ENCODE measurements at places on chromosomes 11 and 22. TPM values are rescaled to one million over a fixed set of nuclear protein-coding genes. Genes with fewer than 3 reads are reported as not detected.
A peak's percentile ranks its signal among the peaks of the same experiment; 100 is the strongest.

Gene HBB
- 0.45 TPM for total RNA-seq

Gene CBLIF
- total RNA-seq = not detected

Gene C11orf42
- not detected for total RNA-seq

Gene CYTH4
- 138 TPM for total RNA-seq

Gene YPEL4
- 7.3 TPM for total RNA-seq

- H3K4me1 ChIP-seq = peaks cover 69% of the 10 kb centered on the region
- no peak for DNase-seq
- H3K36me3 ChIP-seq = peaks cover 2% of the 10 kb centered on the region
- H3K4me3 ChIP-seq = peak overlapping the region; percentile 51
- peak overlapping the region; percentile 83 for H3K27ac ChIP-seq
Measured at GRCh38 chr11:47395223-47396048, 13.0 kb upstream of the SLC39A13 start.

- no peak overlapping the region for H3K4me3 ChIP-seq
- no peak overlapping the region for H3K27ac ChIP-seq
- no peak for DNase-seq
- H3K36me3 ChIP-seq = no peaks in the 10 kb centered on the region
Measured at GRCh38 chr11:35134403-35135148, 4.4 kb upstream of the CD44 start.

DNA sequence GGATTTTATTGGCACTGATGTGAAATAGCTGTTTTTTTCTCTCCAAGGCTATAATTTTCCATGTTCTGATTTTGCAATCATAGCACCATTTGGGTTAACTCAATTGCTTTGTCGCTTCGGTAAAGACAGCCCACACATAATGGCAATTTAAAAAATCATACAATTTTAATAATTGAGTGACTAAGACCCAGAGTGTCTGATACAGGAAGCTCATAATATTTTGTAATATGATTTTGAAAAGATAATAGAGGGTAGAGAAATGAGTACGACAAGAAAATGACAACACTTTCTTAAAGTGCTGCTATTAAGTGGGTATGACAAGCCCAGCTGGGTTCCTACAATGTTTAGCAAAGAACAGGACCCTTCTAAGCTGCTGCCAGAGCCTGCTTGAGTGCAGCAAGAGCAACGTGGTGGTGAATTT is 439.1 kb downstream of the METTL15 start:
- no peak overlapping the region for H3K27ac ChIP-seq
- no peak overlapping the region for H3K4me3 ChIP-seq
- H3K36me3 ChIP-seq = no peaks in the 10 kb centered on the region
- H3K4me1 ChIP-seq = no peaks in the 10 kb centered on the region
- DNase-seq = no peak
- H3K27me3 ChIP-seq = no peaks in the 10 kb centered on the region

DNA sequence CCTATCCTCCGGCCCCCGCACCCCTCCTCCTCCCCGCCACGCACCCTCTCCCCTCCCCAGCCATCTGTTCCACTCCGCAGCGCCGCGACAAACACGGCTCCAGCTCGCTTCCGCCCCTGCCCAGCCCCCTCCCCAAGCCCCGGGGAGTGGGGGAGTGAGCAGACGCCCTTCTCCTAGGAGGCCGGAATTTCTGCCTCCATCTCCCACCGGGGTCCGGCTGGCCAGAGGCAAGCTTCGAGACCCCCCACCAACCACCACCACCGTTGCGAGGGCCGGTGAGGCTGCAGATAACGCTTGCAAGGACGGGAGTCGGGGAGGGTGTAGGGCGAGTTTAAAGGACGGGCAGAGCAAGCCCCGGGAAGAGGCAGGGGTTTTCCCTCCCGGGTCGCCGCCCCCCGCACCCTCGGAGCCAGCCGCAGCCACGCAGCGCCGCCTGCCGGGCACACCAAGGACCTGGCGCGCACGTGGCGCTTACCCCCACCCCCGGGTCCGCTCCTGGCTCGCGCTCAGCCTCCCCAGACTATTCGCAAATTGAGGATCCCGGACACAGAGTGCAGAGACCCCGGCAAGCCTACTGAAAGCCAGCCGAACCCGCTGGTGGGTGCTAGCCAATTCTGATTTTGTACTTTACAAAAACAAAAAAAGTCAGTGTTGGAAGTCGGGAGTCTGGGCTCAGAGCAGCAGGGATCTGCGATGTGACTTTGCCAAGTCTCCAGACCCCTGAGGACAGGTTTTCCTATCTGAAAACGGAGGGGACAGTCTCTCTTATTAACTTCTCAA is 22.6 kb downstream of the RTN4RL2 start:
- peak overlapping the region; percentile 42 for H3K4me3 ChIP-seq
- peak; percentile 41 for DNase-seq
- peaks cover 16% of the 10 kb centered on the region for H3K27me3 ChIP-seq
- peaks cover 20% of the 10 kb centered on the region for H3K36me3 ChIP-seq

GRCh38 chr11:64721359-64721699 is 1.7 kb downstream of the NRXN2 start:
- H3K4me1 ChIP-seq = peaks cover 15% of the 10 kb centered on the region
- no peak overlapping the region for H3K4me3 ChIP-seq
- no peak for DNase-seq
- no peaks in the 10 kb centered on the region for H3K36me3 ChIP-seq
- H3K27me3 ChIP-seq = peaks cover 35% of the 10 kb centered on the region

- no peaks in the 10 kb centered on the region for H3K36me3 ChIP-seq
- peaks cover 6% of the 10 kb centered on the region for H3K27me3 ChIP-seq
- no peak overlapping the region for H3K4me3 ChIP-seq
- no peak for DNase-seq
- no peak overlapping the region for H3K27ac ChIP-seq
Measured at GRCh38 chr22:49111085-49111484, 716.6 kb downstream of the BRD1 start.

DNA sequence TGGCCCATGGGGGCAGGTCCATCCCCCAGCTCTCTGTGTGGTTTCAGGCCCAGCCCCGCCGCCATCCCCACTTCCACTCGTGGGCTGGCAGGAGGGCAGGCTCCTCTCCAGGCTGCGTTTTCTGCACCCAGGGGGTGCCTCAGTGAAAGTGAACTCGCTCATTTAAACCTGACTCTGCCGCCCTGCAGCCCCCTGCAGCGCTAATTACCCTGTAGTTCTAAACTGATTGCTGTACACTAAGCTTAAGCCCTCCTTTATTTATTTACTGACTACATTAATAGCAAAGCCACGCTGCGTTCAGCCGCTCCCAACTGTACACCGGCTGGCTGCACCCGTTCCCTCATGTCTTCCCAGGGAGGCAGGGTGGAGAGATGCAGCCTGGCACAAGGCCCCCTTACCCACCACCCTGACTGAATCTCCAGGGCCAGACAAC is 36.6 kb upstream of the NNMT start:
- DNase-seq = no peak
- no peak overlapping the region for H3K4me3 ChIP-seq
- H3K27me3 ChIP-seq = peaks cover 7% of the 10 kb centered on the region

- H3K36me3 ChIP-seq = no peaks in the 10 kb centered on the region
- no peaks in the 10 kb centered on the region for H3K4me1 ChIP-seq
- no peaks in the 10 kb centered on the region for H3K27me3 ChIP-seq
- H3K4me3 ChIP-seq = peak overlapping the region; percentile 57
- DNase-seq = no peak
Measured at GRCh38 chr22:33853200-33854097, 66.8 kb downstream of the LARGE1 start.

DNA sequence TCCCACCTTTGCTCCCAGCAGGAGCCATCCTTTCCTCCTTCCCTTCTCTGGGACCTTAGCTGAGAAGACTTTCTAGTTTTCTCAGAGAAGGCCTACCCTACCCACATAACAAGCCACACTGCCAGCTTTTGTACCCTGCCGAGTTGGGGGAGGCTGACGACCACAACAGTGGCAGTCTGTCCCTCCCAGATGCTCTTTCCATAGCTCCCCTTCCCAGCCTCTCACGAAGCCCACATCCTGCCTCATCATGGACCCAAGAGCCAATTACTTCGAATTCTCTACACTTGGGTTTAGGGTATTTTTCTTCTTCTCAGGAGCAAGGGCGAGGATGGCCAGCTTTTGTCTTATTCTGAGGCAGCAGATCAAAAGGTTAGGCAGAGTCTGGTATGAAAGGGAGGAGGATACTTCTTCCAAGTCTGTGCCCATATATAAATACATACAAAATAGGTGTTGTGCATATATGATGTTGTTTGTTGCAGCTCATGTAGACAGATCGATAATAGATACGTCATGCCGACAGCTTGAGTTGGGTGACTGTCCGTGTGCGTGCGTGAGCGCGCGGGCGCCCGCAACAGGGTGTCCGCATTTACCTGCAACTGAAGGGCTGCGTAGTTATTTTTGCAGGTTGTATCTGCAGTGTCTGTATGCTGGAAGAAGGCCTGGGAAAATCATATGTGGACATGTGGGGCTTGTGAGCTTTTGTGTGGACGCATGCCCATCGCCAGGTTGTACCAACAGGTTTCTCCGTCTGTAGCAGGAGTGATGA is 846 bp upstream of the NRGN start:
- peak overlapping the region; percentile 64 for H3K4me3 ChIP-seq
- H3K27me3 ChIP-seq = no peaks in the 10 kb centered on the region
- no peaks in the 10 kb centered on the region for H3K36me3 ChIP-seq

GRCh38 chr11:6201481-6201880 is 2.5 kb downstream of the OR52W1 start:
- no peak overlapping the region for H3K27ac ChIP-seq
- no peaks in the 10 kb centered on the region for H3K36me3 ChIP-seq
- DNase-seq = peak; percentile 47

DNA sequence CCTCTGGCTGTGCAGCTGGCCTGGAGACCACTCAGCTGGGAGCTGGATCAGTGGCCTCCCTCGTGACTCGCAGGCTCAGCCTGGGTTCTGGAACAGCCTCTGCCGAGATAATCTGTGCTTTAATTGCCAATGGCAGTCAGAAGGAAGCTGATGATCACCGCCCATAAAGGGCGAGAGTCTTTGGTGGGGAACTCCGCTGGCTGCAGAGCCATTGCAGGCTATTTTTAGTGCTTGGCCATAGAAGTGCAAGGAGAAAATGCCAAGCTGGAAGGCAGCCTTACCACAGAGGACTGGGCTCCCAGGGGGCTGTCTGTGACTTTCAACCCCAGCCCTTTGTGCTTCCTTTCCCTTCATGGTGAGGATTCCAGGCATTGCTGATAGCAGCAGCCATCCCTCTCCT is 62.2 kb upstream of the TENM4 start:
- peaks cover 5% of the 10 kb centered on the region for H3K27me3 ChIP-seq
- DNase-seq = no peak

DNA sequence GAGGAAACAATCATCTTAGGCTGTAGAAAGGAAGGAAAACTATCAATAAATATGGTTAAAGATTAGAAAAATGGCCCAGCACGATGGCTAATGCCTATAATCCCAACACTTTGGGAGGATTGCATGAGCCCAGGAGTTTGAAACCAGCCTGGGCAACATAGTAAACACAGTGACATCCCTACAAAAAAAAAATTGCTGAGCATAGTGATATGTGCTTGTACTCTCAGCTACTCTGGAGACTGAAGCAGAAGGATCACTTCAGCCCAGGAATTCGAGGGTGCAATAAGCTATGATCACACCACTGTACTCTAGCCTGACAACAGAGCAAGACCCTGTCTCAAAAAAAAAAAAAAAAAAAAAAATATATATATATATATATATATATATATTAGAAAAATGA is 54.9 kb downstream of the ARFGAP2 start:
- no peak overlapping the region for H3K27ac ChIP-seq
- no peak for DNase-seq
- no peaks in the 10 kb centered on the region for H3K27me3 ChIP-seq
- H3K4me1 ChIP-seq = peaks cover 5% of the 10 kb centered on the region
- H3K4me3 ChIP-seq = no peak overlapping the region

DNA sequence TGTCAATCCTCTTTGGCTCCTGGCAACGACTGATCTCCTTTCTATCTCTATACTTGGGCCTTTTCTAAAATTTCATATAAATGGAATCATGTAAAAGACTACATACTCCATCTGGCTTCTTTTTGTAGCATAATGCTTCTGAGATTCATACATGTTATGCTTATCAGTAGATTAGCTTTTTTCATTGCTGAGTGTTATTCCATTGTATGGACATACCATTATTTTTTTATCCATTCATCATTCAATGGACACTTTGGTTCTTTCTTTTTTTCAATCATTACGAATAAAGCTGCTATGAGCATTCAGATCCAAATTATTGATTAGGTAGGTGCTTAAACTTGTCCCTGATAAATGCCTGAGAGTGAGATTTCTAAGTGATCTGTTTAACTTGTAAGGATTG is 11.7 kb upstream of the ARL14EP start:
- H3K36me3 ChIP-seq = no peaks in the 10 kb centered on the region
- peaks cover 22% of the 10 kb centered on the region for H3K27me3 ChIP-seq
- no peak for DNase-seq
- no peak overlapping the region for H3K27ac ChIP-seq
- H3K4me3 ChIP-seq = no peak overlapping the region
- H3K4me1 ChIP-seq = no peaks in the 10 kb centered on the region

DNA sequence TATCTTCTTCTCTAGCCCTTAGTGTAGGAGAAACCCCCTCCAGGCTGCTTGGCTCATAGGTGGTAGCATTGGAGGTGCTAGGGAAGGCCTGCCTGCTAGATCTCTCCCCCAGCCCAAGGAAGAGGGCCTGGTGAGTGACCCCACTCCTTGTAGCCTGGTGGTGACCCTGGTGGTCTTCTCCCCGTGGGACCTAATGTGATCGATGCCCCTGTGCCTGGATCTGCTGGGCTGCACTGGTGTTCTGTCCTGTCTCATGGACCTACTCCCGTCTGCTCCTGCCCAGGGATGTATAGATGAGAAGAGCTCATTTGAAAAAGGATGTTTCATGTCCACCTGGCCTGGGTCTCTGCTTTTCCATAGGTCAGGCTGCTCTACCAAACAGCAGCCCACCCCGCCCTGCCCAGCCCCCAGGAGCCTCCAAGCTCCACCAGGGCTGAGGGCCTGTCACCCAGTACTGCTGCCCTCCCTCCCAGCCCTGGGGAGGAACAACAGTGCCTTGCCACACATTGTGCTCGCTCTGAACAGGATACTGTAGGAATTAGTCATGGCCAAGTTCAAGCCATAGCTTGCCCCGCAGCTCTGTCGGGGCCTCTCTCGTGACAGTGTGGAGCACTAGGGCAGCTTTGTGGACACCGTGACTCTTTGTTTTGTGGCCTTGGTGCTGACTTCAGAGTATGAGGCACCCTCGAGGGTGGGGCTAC is 19.7 kb downstream of the SLC37A2 start:
- H3K27me3 ChIP-seq = no peaks in the 10 kb centered on the region
- no peak for DNase-seq
- H3K27ac ChIP-seq = no peak overlapping the region

Measured in CD4-positive, alpha-beta T cell (primary cell).